ENCODE measurements at places on chromosomes 7 and 10.

- DNase-seq: no peak
Observed at GRCh38 chr10:120460776-120461175, 3.7 kb downstream of the PLPP4 start.

DNA sequence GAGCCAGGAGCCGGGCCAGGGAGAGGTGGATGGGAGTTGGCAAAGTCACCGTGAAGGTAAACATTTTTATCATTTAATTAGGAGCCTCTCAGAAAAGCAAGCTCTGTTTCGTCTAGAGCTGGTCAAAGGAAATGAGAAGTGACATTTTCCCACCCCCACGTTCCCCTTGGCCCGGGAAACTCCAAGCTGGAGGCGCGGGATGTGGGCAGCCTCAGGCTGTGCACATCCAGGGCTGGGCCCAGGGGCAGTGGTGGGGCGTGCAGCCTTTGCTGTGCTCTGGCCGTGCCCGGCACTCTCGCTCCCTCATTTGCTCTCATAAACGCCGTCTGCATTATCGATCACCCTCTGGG lies 135.6 kb upstream of the RET start:
- DNase-seq: no peak

DNA sequence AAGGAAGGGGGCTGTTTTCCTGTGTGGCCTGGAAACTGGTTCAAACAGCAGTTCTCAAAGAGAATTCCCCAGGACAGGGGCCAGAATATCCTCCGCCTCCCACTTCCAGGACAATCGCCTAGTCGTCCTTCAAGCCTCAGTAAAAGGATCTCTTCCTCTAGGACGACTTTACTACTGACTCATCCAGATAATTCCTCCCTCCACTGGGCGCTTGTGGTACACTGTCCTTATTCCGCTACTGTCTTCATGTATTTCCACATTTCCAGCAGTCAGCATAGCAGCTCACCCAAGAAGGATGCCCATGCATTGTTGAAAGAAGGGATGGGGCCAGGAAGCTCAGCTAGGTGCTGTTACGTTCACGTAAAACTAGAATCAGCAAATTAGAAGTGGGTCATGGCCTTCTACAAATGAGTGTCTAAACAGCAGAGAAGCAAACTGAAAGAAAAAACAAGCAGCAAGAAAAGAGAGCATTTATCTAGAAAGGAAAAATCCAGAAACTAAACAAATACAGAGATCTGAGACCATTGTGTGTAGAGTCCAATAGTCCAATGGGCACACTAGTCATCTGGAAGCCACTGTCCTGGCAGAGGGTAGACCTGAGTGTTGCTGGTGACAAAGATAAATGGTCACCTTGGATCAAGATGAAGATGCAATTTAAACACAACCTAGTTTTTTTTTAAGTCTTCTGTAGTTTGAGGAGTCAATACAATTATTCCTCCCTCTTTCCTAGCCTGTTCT lies 26.3 kb downstream of the CLRN3 start:
- no peak for DNase-seq

GRCh38 chr10:36717118-36717517 lies 408.3 kb upstream of the ANKRD30A start:
- DNase-seq: no peak

DNA sequence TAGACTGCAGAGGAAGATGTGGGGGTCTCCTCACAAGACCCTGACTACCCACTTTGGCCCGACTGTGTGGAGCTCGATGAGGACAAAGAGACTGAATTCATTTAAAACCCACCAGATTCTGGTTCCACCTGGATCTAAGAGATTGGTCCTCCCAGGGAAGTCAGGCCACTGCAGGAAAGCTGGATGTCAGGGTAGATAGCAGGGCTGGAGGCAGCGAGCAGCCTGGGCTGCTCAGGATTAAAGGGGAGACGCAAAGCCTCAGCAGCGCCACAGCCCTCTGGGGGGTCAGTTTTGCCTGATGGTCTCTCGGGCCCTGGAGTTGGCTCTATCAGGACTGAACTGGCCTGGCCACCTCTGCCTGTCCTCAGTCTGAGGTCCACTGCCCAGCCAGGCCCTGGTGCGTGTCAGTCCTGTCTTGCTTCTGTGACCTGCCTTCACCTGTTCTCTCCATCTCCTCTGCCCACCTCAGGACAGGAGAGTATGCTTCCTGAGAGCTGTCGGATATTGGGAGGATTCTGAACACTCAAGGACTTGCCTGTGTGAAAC lies 12.2 kb upstream of the KLRG2 start:
- no peak for DNase-seq

- DNase-seq: no peak
Observed at GRCh38 chr10:52194191-52194590, 119.9 kb upstream of the DKK1 start.

- DNase-seq: no peak
Observed at GRCh38 chr10:98349508-98349922, 65.5 kb downstream of the PYROXD2 start.

DNA sequence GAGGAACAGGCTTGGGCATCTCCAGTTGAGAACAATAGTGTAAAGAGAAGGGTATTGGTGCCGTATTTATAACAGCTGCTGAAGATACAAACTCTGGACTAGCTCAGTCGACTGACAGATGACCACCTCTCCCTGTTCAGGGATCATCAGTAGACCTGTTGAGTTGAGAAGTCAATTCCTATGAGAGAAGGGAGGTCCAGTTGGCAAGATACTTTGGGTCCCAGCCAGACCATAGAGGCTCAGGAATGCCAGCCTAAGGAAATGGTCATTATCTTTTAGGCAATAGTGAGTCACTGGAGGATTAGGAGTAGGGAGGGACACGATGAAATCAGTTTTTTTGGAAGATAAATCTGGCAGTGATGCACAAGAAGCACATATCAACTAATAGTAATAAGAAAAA lies 202.9 kb downstream of the TRIL start:
- DNase-seq: no peak

DNA sequence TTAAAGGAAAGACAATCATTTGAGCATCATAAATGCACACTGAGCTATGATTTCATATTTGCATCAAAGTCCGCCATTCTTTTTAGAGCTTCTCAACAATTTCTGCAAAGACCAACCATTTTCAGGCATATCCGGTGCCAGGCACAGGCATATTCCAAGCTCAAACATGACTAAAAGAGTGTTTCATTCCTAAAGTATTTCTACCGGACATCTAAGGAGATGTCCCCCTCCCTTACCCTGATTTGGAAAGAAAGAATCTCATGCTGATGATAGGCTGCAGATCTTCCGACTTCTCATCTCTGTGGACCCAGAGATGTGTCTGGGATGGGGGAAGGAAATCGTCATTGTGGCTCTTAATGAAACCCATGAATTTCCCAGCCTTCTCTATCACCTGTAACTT lies 600.5 kb upstream of the MGMT start:
- DNase-seq: no peak
